ENCODE measurements at places on chromosomes 1 and 21. TPM values are rescaled to one million over a fixed set of nuclear protein-coding genes. Genes with fewer than 3 reads are reported as not detected.

GRCh38 chr1:55542901-55543504, 327.8 kb upstream of the USP24 start:
- no peaks in the 10 kb centered on the region for H3K36me3 ChIP-seq
- no peak for DNase-seq
- no peak overlapping the region for H3K4me3 ChIP-seq

- H3K36me3 ChIP-seq = no peaks in the 10 kb centered on the region
- no peaks in the 10 kb centered on the region for H3K27me3 ChIP-seq
- H3K4me1 ChIP-seq = no peaks in the 10 kb centered on the region
- DNase-seq = no peak
These were observed 154.8 kb upstream of the COL6A1 start for GRCh38 chr21:45826676-45827301.

- H3K36me3 ChIP-seq = no peaks in the 10 kb centered on the region
- DNase-seq = peak; percentile 68
- no peak overlapping the region for H3K27ac ChIP-seq
These were observed 3.7 kb upstream of the PPM1J start for GRCh38 chr1:112718691-112719418.

DNA sequence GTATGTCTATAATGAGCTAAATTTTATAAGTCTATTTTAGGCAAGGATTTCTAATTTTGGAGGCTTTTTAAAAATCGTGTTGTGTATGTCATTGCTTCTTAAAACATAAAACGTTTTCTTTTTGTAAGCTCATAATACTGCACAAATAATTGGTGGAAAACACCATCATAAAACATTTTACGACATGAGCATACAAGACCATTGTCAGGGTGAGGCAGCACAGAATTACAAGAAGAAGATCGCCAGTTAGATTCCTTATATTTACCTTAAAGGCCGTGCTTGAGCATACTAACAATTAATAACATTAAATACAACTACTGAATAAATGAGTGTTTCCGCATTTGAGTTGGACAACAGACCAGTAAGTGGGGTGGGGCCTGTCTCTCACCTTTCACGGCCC, 19.1 kb upstream of the LMX1A start:
- no peaks in the 10 kb centered on the region for H3K27me3 ChIP-seq
- peak overlapping the region; percentile 95 for H3K27ac ChIP-seq
- no peak for DNase-seq
- H3K4me1 ChIP-seq = no peaks in the 10 kb centered on the region

GRCh38 chr1:109532365-109533136, 7.1 kb upstream of the GPR61 start:
- H3K4me1 ChIP-seq = no peaks in the 10 kb centered on the region
- peak; percentile 85 for DNase-seq
- H3K27me3 ChIP-seq = no peaks in the 10 kb centered on the region
- no peak overlapping the region for H3K4me3 ChIP-seq
- H3K36me3 ChIP-seq = no peaks in the 10 kb centered on the region

GRCh38 chr1:207070811-207071210, 17.7 kb downstream of the PFKFB2 start:
- no peaks in the 10 kb centered on the region for H3K4me1 ChIP-seq
- no peak overlapping the region for H3K27ac ChIP-seq
- no peak for DNase-seq
- H3K27me3 ChIP-seq = no peaks in the 10 kb centered on the region

GRCh38 chr1:173048621-173049321, 2.0 kb downstream of the TNFSF18 start:
- DNase-seq = no peak
- no peak overlapping the region for H3K27ac ChIP-seq
- H3K27me3 ChIP-seq = no peaks in the 10 kb centered on the region
- no peaks in the 10 kb centered on the region for H3K4me1 ChIP-seq
- H3K36me3 ChIP-seq = no peaks in the 10 kb centered on the region
- H3K4me3 ChIP-seq = no peak overlapping the region

ORC1 gene
- 4.6 TPM for total RNA-seq

OR2L2 gene
- total RNA-seq = 0.30 TPM

TMEM81 gene
- 1.7 TPM for total RNA-seq

LRRIQ3 gene
- not detected for total RNA-seq
